Heart right ventricle (tissue), 16 donors: ENCODE measurements at places on chromosomes 3 and 15. TPM values are rescaled to one million over a fixed set of nuclear protein-coding genes. Genes with fewer than 3 reads are reported as not detected.

CACNA2D3 gene
- total RNA-seq, result 19.3 TPM

DNA sequence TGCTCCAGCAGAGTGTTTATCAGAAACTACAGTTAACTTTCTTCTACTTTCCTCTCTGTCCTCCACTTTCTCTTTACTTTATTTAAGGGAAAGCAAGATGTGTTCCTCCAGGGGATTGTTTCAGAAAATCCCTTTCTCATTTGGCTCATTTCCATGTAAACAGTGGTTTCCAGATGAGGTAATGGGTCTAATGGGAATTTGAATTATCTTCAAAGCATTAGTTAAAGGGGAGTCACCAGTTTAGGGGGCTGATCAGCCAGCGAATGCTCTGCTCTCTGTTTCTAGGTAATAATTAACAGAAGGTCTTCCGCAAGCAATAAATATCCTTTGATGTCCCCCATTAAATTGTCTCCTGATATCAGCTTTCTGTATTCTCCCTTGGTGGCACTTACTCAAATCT lies 30.4 kb upstream of the ZNF639 start:
- no peak for DNase-seq

- no peak for DNase-seq
Measured at GRCh38 chr3:74550686-74551085, 63.8 kb downstream of the CNTN3 start.

GRCh38 chr15:67107014-67107812 lies 41.8 kb downstream of the SMAD3 start:
- no peak for DNase-seq

ADAMTS9 gene
- total RNA-seq, result 22.8 TPM

GRCh38 chr15:98551936-98552562 lies 96.3 kb upstream of the IGF1R start:
- DNase-seq, result no peak
